ENCODE measurements at places on chromosomes 12 and 14.

DNA sequence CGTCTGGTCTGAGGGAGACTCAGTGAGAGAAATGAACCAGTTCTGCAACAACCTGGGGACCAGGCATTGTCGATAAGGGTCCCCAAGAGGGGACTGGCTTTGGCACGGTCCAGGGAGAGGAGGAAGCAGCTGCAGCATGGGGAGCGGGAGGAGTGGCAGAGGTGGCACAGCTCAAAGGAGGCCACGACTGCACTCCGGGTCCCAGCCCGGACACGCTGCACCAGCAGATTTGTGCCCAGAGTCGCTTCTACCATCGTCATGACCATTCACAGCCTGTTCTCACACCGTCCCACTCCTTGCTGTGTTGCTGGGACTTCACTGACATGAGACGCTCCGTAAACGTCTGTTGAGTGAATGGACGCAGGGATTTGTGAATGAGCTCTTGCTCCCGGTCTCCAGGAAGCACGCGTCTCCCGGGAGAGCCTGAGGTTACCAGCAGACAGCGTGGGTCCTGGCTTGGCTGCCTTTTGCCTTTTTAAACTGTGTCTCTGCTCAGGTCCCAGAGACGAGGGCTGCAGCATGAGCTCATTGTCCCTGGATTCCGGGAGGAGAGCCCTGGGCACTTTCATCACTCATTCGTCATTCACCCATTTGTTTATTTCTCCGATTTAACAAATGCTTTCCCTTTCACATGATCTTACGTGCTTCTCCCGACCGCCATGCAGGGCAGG is 137.0 kb downstream of the PIWIL1 start:
- DNase-seq, result no peak

DNA sequence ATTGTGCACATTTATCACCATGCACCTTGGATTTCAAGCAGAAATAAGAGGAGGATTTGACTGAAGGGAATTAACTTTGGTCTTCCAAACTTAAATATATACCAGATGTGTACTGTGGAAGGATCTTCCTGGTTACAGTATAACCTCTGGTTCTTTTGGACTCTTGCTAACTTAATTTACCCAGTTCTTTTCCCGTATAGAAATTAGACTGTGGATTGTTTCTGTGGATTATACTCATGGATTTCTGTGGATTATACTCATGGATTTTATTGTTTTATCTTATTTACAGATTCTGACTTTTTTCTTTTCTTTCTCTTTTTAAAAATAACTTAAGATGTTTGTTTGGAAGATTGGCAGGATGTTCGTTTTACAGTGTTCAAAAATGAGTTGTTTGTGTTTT is 215.3 kb downstream of the RAD51B start:
- no peak for DNase-seq

GRCh38 chr14:34220921-34221320 is 241.1 kb downstream of the SPTSSA start:
- no peak for DNase-seq

DNA sequence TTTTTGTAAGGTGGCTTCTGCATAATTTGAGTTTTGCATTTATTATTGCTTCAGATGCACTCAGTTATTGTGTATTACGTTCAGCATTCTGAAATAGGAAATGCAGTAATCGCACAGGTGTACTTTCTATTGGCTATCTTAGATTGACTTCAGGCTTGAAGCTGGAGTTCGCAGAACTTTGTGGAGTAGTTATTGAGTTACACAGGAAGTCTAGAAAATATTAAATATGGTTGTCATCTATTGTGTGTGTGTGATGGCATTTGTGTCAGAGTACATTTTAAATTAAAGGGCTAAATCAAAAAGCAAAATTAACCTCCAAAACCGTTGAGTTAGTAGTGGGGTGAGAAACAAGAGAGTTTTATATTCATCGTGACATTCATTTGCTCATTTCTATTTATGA is 2.7 kb downstream of the ARID2 start:
- DNase-seq, result no peak

DNA sequence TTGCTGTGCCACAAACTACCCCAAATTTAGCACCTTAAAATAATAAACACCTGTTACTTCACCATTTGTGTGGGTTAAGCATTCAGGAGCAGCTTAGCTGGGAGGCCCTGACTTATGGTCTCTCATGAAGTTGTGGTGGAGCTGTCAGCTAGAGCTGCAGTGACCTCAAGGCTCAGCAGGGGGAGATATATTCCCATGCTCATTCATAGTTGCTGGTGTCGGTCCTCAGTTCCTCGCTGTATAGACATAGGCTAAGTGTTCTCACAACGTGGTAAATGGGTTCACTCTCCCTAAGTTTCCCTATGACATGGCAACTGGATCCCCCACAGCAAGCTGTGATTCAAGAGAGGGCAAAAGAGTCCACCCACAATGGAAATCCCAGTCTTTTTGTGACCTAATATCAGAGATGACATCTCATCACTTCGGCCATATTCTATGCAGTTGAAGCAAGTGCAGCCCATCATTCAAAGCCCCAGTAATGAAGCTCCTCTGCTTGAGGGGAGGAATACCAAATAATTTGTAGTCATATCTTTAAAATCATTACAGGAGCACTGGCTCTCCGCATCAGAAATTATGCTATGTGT is 41.1 kb downstream of the PRB3 start:
- DNase-seq, result no peak

GRCh38 chr12:100166232-100166631 is 23.6 kb upstream of the BLTP3B start:
- DNase-seq, result no peak

- DNase-seq, result peak; percentile 91
Observed at GRCh38 chr14:92651106-92651757, 97.2 kb downstream of the LGMN start.

- DNase-seq, result no peak
Observed at GRCh38 chr12:2559931-2560330, 234.8 kb upstream of the FKBP4 start.

- DNase-seq, result no peak
Observed at GRCh38 chr12:92079054-92079385, 66.6 kb downstream of the BTG1 start.

DNA sequence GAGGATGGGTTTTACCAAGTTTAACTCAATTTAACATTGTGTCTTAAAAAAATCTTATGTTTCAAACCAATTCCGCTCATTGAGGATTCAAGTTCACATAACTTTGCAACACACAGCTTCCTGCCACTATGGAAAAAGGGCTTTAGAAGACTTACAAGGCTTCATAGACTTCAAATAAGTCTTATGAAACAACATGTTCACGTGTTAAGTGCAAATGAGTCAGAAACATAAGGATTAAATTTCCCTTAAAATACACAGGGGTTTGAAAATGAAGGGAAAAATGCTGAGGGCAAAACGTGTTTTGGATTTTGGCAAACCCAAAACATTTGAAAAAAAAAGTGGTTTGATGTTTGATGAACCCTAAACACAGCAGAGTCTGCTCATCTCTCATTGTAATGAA is 364.8 kb downstream of the BMP4 start:
- DNase-seq, result no peak
